ENCODE measurements at places on chromosomes 16 and 17.

DNA sequence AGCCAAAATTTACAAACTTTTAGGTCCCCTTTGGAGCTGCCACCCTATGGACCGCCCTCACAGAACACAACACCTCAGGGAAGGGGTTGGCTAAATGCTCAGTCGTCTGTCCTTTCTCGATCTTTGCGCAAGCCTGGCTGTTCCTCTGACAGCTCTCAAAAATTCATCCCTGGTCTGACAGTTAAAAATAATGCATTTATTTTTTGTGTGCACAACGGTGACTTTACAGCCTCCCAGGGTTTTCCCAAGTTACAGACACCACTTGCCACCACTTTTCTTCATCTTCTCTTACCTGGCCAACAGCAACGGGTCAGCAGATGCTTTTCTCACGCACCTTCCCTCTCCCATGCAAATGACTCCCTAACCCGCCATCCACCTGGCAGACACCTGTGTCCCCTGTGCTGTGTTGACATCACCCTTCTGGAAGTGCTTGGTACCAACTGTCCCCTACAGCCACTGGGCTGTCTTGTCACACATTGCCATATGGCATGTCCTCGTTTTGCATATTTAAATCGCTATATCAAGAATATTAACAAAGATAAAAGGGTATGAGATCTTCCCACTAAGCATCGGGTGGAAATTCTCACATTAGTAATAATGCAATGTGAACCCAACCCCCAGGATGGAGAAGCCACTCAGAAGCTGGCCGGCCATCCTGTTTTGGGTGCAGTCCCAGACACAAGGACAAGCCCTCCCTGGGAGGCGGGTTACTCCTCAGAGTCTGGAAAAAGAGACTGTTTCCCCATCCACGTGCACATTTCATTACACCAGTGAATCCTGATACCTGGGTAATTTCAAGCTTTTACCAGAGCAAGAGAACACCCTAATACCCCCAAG, 187.0 kb downstream of the ZFHX3 start:
- no peak for DNase-seq

DNA sequence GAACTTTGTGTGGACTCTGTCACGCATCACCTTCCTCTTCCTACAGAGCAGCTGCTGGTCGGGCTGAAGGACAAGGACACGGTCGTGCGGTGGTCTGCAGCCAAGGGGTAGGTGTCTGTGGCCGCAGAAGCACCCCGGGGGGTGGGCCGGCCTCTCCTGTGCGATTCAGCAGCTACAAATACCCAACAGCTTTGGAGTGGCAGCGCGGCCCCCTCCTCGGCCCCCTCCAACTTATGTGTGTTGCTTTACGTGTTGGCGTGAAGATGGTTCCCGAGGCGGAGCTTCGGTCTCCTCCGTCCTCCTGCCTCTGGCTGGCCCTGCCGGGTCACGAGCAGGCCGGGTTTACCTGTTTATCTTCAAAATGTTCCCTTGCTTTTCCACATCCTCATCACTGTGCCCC, 32.3 kb downstream of the ZNF750 start:
- DNase-seq, result no peak

DNA sequence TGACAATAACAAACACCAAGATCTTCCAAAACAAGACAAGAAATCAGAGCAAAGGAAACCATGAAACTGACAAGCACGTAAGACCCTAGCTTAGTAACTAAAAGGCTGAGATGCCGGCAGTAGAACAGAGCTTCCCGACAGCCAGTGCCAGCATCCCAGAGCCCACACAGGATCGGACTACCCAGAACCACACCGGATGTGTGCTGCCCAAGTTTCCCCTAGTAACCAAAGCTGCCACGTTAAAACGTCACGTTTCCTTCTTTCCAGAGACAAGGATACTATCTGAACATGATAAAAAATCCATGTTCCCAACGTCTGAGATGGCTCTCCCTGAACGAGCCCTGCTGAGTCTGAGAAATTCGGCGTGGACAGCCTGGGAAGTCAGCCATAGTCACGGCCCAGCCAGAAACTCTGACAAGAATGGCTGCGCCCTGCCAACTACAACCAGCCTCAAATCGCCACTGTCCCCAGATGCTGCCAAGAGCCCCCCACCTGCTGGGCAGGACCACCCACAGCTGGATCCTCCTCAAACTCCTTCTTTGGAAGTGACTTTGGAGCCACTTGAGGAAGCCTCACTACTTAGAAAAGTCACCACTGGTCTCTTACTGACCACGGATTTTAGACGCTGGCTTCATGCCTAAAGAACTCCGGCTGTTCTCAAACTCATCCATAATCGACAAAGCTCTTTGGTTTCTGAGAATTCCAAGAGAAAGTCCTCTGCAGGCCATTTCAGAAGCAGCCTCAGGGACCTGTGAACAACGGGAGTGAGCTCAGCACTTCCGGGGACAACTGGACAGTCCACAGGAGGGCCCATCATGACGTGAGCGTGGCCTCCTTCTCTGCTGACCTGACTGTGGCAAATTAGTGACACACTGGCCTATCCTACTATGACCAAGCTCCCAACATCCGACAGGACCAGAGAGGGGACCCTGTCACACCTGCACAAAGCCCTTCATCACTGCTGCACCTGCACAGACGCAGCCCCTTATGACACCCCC, 16.7 kb downstream of the CCDC57 start:
- no peak for DNase-seq

- no peak for DNase-seq
Measured at GRCh38 chr17:16158714-16159113, 56.6 kb downstream of the NCOR1 start.

DNA sequence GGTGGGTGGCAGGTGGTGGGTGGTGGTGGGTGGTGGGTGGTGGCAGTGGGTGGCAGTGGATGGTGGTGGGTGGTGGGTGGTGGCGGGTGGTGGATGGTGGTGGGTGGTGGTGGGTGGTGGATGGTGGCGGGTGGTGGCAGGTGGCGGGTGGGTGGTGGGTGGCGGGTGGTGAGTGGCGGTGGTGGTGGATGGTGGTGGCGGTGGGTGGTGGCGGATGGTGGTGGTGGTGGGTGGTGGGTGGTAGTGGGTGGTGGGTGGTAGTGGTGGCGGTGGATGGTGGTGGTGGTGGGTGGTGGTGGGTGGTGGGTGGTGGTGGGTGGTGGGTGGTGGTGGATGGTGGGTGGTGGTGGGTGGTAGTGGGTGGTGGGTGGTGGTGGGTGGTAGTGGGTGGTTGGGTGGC, 423.8 kb upstream of the PSMD7 start:
- DNase-seq, result no peak

DNA sequence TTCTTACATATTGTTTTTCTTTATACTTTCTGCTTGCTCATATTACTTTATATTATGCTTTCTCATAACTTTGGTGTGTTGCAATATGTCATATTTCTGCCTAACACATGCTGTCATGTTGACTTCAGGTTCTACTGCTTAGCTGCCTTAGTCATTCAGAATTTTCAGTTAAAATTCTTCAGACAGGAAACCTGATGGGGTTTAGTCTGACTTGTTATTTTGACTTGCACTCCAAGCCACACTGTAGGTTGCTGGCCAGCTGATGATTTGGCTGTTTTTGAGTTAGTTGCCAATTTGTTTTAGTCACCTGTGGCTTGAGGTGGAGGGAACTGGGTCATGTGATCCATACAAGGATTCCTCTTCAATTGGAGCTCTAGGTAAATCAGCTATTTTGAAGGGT, 315.4 kb downstream of the MAP2K6 start:
- DNase-seq, result no peak

GRCh38 chr17:72507370-72507769, 386.6 kb downstream of the SOX9 start:
- no peak for DNase-seq

GRCh38 chr16:55016515-55016914, 85.8 kb downstream of the IRX5 start:
- no peak for DNase-seq

DNA sequence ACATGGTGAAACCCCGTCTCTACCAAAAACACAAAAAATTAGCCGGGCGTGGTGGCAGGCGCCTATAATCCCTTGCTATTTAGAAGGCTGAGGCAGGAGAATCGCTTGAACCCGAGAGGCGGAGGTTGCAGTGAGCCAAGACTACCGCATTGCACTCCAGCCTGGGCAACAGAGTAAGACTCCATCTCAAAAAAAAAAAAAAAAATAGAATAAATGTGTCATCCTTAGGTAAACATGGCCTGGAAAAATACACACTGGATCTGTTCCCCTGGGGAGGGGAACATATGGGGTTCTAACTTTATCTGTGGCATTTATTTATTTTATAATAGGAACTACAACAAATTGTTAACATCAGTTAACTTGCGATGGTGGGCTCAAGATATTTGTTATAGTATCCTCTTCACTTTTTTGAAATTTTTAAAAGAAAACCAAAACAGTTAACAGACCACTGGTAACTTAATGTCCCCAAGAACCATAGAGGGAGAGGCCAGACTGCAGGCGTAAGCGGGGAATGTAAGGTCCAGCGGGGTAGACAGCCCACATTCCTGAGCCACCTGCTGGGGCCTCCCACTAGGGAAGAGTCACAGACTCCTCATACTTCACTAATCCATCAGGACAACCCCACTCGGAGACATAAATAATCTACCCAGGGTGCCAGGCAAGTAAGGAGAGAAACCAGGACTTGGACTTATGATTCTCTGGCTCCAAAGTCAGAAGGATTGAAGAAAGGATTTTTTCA, 12.5 kb upstream of the TXNDC11 start:
- no peak for DNase-seq

- DNase-seq, result no peak
Measured at GRCh38 chr16:88920618-88921590, 54.4 kb upstream of the PABPN1L start.

DNA sequence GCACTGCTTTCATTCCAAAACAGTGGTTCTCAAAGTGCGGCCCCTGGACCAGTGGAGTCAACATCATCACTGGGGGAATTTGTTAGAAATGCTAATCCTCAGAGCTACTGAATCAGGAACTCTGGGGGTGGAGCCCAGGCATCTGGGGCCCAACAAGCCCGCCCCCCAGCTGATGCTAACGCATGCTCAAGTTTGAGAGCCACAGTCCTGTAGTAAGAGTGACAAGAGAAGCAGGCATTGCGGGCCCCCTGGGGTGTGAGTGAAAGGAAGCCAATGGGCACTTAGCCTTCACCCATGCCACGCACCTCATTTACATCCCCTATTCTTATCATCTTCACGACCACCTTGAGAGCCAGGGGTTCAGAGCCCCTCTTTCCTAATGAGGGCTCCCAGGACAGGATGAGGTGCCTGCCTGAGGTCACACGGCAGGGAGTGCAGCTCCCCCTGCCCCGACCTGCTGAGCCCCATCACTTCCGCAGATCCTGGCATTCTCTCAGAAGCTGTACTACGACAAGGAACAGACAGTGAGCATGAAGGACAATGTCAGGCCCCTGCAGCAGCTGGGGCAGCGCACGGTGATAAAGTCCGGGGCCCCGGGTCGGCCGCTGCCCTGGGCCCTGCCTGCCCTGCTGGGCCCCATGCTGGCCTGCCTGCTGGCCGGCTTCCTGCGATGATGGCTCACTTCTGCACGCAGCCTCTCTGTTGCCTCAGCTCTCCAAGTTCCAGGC, 9.1 kb downstream of the CA4 start:
- DNase-seq, result no peak

DNA sequence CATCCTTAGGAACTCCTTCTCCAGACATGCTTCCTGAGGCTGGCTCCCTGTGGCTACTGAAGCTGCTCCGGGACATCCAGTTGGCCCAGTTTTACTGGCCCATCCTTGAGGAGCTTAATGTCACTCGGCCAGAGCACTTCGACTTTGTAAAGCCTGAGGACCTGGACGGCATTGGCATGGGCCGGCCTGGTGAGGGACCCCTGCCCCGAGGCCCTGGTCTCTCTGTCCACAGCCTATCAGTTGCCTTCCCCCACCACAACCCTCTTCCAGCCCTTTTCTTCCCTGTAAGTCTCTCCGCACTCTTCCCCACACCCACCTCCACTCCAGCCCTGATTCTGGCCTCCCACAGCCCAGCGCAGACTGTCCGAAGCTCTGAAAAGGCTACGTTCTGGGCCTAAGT, 2.0 kb downstream of the TNK1 start:
- DNase-seq, result no peak

- DNase-seq, result no peak
Measured at GRCh38 chr16:27414788-27415431, 12.9 kb downstream of the IL21R start.

DNA sequence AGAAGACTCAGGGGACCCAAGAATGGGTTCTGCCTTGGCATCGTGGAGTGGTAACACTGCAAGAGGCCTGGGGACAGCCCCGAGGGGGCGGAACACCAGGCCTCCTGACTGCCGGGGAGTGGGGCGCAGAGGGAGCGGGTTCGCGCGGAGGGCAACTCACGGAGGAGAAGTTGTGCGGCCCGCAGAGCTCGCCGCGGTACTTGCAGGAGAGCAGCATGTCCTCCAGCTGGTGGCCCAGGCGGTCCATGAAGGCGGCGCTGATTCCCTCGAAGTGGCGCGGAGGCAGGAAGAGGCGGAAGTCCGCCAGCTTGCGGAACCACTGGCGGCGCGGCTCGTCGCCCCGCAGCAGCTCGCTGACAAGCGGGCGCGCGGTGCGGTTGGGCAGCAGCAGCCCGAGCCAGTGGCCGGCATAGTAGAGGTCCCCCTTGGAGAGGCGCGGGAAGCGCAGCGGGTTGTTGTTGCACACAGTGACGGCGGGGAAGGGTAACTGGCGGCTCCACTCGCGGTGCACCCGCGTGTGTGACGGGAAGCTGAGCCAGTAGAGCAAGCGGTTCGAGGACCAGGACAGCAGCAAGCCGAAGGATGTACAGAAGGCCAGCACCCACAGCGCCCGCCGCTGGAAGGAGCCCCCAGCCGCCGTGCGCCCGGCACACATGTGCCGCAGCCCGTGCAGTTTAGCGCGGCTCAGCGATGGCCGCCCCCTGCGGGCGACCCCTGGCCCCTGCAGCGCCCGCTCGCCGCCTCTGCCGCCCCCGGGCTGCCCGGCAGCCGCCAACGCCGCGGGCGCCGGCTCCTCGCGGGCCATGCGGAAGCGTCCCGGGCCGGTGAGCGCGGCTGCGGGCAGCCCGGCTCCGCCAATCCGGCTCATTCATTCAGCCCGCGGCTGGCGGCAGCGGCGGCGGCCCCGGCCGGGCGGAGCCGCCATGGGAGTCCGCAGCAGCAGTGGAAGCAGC, 1.6 kb downstream of the ASIC2 start:
- DNase-seq, result no peak

- DNase-seq, result no peak
Measured at GRCh38 chr17:19610879-19611278, 37.7 kb upstream of the ALDH3A2 start.

- DNase-seq, result no peak
Measured at GRCh38 chr17:77440560-77440981, 299.8 kb downstream of the SEC14L1 start.

- no peak for DNase-seq
Measured at GRCh38 chr17:40956401-40957254, 10.1 kb downstream of the KRT39 start.

GRCh38 chr17:63543822-63544420, 6.4 kb upstream of the DCAF7 start:
- no peak for DNase-seq

All from NCI-H748 treated with DMSO at 0.1 percent for 48 hours (cell line).